ENCODE measurements at places on chromosomes 2 and 18.

DNA sequence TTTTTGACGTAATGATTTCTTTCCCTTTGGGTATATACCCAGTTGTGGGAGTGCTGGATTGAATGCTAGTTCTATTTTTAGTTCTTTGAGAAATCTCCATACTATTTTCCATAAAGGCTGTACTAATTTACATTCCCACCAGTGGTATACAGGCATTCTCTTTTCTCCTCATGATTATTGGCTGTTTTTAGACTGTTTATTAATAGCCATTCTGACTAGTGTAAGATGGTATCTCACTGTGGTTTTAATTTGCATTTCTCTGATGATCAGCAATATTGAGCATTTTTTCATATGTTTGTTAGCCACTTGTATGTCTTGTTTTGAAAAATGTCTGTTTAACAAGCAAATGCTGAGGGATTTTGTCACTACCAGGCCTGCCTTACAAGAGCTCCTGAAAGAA lies 9.2 kb upstream of the CD28 start:
- DNase-seq, result no peak

GRCh38 chr2:231716666-231717280 lies 8.4 kb downstream of the PTMA start:
- DNase-seq, result no peak

DNA sequence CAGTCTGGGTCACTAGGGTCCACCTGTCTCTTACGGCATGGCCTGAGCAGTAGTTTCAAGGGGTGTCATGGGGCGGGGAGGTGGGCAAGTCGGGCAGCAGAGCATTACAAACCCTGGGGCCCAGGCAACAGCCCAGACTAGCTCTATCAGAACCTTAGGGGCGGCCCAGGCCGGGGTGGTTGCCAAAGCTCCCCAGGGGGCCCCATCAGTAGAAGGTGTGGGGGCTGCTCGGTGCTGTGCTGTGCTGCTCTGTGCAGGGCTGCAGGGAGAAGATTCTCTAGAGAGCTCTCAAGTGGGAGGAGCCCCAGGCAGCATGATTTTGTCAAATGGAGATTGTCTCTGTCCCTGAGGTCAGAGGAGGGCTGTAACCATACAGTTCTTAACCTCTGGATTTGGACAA lies 36.4 kb upstream of the SLC14A1 start:
- peak; percentile 49 for DNase-seq

DNA sequence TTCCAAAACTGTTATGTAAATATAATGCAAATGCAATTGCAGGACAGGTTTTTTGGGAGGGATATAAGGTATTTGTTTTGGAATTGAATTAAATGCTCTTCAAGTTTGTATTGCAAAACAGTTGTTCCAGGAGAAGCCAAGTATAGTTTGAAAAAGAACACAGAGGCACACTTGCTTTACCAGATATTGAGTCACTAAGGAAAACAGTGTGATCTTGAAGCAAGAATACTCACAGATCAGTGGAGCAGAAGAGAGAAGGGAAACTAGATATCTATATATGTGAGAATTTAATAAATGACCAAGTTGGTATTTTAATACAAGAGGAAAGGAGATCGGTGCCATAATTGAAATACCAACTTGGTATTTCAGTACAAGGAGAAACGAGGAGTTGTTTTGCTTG lies 178.9 kb downstream of the CAPN13 start:
- DNase-seq, result no peak

GRCh38 chr18:8721716-8722115 lies 16.4 kb downstream of the MTCL1 start:
- DNase-seq, result no peak

GRCh38 chr2:120348737-120349439 lies 3.0 kb downstream of the INHBB start:
- DNase-seq, result no peak

DNA sequence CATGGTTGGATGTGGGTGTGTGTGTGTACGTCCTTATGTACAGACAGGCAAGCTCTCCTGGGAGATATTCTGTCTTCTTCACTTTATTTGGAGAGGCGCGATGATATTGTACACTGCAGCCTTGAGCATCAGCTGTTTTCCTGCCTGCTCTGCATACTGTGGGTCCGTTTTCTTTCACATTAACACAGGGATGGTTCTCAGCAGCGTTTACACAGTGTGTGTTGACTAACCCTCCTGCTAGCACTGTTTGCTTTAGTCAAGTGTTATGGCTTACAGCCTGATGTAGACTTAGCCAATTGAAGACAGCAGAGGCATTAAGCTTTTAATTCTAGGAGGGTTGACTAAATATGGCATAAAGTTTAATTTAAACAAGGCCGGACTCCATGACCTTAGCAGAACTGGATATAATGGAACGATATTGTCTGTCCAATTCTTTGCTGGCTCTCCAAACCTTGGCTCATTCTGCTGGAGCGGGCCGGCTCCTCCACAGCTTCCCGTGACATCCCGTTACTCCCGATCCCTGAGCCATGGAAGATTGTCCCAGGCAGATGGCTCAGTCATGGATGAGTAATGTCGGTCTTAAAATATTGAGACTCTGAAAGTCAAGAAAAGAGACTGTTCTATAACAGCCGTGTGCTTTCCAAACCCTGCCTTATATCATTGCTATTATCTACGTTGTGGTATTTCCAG lies 134.7 kb downstream of the TPGS2 start:
- no peak for DNase-seq

- DNase-seq, result no peak
These were observed 376.6 kb upstream of the NETO1 start for GRCh38 chr18:73244401-73244800.

DNA sequence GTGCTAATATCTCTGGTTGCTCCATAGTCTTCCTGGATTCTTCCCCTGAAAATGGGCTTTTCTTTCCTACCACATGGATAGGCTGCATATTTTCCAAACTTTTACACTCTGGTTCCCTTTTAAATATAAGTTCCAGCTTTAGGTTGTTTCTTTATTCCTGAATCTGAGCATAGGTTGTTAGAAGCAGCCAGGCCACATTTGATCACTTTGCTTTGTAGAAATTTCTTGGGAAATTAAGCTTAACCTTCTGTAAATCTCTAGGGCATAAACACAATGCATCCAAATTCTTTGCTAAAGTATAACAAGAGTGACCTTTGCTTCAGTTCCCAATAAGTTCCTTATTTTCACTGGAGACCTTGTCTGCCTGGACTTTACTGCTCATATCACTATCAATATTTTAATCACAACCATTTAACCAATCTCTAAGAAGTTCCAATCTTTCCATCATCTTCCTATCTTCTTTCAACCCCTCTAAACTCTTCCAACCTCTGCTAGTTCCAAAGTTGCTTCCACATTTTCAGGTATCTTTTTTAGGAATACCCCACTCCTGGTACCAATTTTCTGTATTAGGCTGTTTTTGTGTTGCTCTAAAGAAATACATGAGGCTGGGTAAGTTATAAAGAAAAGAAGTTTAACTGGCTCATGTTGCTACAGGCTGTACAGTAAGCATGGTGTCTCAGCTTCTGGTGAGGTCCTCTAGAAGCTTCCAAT lies 389.6 kb upstream of the HS6ST1 start:
- DNase-seq, result no peak
